NCI-H1436 treated with DMSO at 0.1 percent for 48 hours (cell line): ENCODE measurements at places on chromosomes 2 and 18.

GRCh38 chr2:238127165-238128060 is 11.1 kb upstream of the KLHL30 start:
- DNase-seq = no peak

DNA sequence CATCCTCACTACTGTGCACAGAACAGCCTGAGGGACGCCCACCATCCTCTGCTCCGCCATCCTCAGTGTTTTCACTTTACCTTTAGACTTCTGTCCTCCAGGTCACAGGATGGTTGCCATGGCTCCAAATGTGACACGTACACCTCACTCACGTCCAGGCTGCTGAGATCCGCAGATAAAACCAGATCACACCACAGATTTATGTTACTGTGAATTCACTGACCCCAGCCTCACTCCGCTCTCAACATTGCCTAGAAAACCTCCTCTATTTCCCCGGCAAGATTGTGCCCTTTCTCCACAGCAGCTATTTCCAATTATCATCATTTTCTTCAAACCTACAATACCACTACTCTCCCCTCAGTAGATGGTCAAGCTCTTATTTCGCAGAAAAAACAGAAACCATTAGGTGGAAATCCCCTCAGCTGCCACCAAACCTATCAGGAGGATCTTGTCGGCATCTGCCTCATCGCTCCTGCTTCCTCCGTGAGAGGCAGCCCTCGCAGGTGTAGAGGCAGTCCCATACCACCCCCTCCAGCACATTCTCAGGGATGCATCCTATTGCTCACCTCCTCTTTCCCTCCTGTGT is 49.8 kb upstream of the SLC1A4 start:
- DNase-seq = no peak

GRCh38 chr18:43887491-43887890 is 610.2 kb upstream of the SYT4 start:
- DNase-seq = no peak

DNA sequence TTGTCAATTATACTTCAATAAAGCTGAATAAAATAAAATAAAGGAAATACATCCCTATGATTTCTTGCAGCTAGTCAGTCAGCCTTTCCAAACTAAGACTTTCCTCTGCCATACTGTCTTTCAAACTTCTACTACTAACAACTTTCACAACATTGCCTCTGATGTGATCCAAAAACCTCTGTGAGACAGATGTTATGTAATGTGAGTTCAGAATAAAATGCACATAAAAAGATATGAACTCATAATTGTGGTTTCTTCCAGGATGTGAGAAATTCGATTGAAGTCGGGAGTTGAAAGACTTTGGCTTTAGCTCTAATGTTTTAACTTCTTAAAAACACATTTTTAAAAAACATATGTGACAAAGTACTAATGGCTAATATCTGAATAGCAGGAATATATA is 98.7 kb downstream of the PIGN start:
- no peak for DNase-seq

DNA sequence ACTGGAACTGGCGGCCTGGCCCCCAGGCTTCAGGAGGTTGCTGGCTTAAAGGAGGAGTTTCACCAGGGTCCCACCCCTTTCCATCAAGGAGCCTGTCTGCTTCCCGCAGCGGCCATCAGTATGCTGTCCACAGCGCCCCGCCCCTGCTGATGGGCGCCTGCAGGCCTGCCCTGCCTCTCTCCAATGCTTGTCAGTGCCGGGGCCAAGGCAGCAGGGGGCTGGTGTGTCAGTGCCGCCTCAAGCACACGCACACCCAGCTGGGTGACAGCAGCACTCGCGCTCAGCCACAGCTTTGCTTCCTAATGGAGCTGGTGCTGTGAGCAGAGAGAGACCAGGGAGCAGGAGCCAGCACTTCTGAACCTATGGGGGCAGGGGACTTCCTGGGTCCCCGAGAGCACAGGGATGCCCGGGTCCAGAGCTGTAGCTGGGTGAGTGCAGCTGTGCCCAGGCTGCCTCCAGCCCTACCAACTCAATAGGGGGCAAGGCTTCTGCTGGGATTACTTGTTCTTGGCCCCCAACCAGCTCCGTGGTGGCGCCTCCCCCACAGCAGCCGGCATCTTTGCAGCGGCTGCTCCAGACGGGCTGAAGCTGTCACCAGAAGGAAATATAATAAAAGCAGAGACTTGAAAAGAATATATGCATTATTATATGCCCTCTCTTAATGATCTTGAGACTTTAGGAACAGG is 377.2 kb upstream of the LRATD1 start:
- DNase-seq = no peak

DNA sequence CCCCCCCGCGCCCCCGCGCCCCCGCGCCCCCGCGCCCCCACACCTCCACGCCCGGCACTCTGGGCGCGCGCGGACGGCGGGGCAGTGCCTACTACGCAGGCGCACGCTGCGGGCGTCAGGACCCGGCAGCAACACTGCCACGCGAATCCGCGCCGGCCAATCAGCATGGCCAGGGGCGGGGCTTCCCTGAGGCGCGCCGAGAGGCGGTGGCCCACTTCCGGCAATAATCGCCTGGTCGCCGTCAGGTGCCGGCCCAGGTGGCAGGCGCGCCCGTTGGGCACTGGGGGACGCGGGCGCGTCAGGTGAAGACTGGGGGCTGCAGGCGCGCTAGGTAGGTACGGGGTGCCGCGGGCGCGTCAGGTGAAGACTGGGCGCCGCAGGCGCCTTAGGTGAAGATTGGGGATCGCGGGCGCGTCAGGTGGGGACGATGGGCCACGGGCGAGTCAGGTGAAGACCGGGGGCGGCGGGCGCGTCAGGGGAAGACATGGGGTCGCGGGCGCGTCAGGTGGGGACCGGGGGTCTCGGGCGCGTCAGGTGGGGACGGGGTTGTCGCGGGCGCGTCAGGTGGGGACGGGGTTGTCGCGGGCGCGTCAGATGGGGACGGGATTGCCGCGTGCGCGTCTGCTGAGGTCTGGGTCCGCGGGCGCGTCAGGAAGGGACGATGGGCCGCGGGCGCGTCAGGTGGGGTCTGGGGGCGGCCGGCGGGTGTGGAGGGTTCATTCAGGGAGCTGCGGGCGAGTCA is 219.1 kb downstream of the RTP5 start:
- peak; percentile 17 for DNase-seq

GRCh38 chr2:6750411-6751158 is 115.1 kb downstream of the CMPK2 start:
- no peak for DNase-seq

- no peak for DNase-seq
Measured at GRCh38 chr18:63545000-63545399, 2.8 kb downstream of the SERPINB12 start.

- DNase-seq = no peak
Measured at GRCh38 chr2:144356402-144356801, 163.5 kb downstream of the ZEB2 start.

DNA sequence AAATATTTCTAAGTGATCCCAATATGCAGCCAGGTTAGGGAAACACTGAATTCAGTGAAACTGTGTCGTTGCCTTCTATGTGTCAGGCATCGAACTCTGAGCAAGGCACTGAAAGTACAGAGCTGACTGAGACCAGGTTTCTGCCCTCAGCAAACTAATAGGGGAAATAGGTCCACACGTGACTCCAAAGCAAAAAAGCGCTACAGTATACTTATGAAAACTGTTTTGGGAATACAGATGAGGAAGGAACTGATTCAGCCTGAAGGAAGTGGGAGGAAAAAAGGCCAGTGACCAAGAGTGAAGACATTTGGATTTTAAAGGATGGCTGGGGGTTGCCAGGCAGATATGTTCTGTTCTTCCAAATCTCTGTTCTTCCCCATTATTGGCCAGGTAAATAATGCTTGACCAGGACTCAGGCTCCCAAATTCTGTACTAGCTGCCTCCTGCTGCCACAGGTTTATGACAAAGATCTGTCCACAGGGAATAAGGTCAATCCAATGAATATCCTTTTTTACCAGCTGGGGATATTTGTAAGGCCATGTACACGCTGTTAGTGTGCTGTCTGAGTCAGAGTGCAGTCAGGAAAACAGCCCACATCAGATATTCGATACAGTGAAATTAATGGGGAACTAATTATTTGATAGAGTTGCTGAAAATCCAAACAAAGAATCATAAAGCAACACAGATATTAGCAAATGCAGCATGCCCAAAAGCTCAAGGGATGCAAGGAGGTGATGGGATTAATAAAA is 24.5 kb upstream of the INPP4A start:
- DNase-seq = no peak

DNA sequence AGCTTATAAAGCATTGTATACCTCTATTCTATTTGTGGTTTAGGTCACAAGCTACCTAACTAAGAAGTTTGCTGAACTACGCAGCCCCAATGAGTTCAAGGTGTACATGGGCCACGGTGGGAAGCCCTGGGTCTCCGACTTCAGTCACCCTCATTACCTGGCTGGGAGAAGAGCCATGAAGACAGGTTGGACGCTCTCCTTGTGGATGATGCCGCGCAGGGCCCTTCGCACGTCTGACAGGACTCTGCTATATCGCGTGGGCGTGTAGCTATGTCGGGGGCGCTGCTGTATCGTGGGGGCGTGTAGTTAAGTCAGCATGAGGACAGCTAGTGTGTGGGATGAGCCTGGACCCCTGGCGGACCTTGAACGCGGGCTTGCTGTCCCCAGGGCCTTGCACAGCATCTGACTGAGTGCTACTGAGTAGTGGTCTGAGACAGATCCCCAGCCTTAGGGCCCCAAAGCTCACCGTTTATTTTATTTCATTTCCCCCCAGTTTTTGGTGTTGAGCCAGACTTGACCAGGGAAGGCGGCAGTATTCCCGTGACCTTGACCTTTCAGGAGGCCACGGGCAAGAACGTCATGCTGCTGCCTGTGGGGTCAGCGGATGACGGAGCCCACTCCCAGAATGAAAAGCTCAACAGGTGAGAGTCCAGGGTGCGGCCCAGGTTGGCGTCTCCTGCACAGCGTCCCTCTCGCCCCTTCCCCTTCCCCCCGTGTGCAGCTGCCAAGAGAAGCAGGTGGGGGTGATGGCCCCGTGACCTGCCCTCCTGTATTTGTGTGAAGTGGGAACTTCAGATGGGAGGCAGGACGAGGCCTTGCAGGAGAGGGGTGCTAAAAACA is 15.6 kb upstream of the CNDP1 start:
- DNase-seq = no peak

DNA sequence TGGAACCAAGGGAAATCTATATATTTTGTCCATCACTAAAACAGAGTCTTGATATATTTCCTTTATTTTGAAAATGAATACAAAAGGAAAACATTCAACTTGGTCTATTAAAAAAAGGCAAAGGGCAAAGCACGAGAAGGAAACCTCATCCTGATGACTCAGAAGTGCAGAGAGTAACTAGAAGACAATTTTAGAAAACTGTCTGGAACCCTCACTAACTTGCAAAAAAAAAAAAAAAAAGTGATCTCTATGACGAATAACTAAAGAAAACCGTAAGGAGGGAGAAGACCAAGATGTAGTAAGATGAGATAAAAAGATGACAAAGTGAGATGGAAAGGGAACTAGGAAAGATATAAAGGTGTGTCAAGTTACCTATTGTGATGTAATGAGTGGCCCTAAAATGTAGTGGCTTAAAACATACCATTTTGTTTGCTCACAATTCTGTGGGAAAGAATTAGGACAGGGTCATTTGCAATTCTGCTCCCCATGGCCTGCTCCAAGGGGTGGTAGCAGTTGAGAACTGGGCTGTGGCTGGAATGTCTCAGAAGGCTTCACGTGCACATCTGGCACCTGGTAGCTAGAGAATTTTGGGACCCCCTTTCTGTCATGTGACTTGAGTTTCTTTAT is 303.0 kb downstream of the DYSF start:
- DNase-seq = no peak

GRCh38 chr2:74003494-74004211 is 18.9 kb downstream of the TET3 start:
- DNase-seq = no peak

- no peak for DNase-seq
Measured at GRCh38 chr2:224400886-224401632, 848 bp downstream of the FAM124B start.

- no peak for DNase-seq
Measured at GRCh38 chr2:182822733-182823132, 43.7 kb downstream of the FRZB start.

DNA sequence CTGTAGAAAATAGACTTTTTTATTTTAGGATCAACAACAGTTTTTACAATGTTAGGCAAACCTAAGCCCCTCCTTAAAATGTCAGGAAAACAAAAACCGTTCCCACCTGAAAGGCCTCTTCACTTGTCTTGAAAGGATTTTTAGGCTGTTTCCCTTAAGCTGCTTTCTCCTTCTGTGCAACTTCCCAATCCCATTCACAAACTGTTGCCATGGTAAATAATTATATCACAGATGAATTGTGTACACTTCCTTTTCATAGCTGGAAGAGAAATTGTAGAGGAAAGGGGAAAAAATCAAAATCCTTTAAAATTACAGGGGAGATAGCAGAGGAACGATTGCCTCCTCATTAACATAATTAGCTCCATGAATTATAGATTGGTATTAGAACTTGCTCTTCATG is 1488.0 kb upstream of the CELF4 start:
- peak; percentile 41 for DNase-seq

DNA sequence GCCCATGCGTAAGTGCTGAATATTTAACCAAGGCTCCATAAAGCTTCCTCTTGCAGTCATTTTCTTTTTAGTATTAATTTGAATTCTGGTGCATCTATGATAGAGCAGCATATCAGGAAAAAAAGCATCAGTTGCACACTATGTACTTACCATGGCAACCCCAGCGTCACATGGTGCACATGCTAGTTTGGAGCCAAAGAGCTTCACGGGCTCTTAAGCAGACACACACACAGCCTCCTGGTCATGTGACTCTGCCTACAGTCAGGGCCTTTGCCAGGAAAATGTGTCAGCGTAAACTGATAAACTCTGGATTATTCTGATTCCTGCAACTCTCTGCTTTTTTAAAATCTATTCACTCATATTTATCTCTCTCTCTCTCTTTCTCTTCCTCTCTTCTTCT is 30.2 kb downstream of the NYAP2 start:
- DNase-seq = peak; percentile 62

- DNase-seq = no peak
Measured at GRCh38 chr2:156340804-156341451, 8.4 kb upstream of the NR4A2 start.

- DNase-seq = no peak
Measured at GRCh38 chr18:22841840-22842239, 91.3 kb upstream of the RBBP8 start.

- no peak for DNase-seq
Measured at GRCh38 chr2:155100261-155100660, 401.8 kb downstream of the KCNJ3 start.

- no peak for DNase-seq
Measured at GRCh38 chr2:104332731-104333130, 521.2 kb upstream of the POU3F3 start.

- DNase-seq = no peak
Measured at GRCh38 chr18:26729449-26729848, 136.1 kb downstream of the AQP4 start.

DNA sequence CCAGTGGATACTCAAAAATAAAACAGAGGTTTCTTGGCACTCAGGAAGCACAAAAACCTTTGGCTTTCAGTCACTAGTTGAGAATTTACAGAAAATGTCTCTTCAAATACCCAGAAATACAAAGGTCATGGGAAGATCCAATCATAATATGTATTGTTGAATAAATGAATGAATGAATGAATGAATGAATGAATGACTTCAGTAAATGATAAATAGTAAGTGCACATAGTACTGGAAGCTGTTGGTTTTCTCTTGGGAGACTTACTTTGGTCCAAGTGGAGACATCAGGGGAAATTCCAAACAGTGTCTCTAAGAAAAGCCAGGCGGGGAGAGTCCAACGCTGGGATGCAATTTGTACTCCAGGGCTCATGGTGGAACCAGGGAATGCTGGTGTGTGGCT is 261.3 kb upstream of the KLHL29 start:
- DNase-seq = no peak
